IMR-90 (cell line): ENCODE measurements at places on chromosomes 6 and 20. TPM values are rescaled to one million over a fixed set of nuclear protein-coding genes. Genes with fewer than 3 reads are reported as not detected.

DNA sequence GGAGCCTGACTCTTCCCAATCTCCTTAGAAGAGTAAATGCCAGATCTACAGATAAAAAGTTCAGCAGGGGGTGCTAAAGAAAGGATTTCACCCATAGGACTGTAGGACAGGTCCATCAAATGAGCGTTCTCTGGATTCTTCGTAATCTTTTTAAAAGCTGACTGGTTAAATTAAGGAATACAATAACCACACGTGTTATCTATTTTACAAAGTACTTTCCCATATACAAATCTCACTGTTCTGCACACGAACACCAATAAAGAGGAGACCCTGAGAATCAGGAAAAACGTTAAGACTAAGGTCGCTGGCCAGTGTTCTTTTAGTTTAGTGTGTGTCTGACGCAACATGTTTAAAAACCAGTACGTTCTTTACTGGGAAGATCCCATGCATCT, 542 bp downstream of the TUBE1 start:
- DNase-seq: peak; percentile 64

- DNase-seq: no peak
These were observed 110.5 kb downstream of the B3GAT2 start for GRCh38 chr6:70846207-70846835.

- no peak for DNase-seq
These were observed 27.5 kb upstream of the ADGRF4 start for GRCh38 chr6:47670851-47671250.

- DNase-seq: no peak
These were observed 1.1 kb upstream of the TAF8 start for GRCh38 chr6:42049116-42049809.

GRCh38 chr20:15977026-15977425, 596.2 kb downstream of the KIF16B start:
- no peak for DNase-seq

DNA sequence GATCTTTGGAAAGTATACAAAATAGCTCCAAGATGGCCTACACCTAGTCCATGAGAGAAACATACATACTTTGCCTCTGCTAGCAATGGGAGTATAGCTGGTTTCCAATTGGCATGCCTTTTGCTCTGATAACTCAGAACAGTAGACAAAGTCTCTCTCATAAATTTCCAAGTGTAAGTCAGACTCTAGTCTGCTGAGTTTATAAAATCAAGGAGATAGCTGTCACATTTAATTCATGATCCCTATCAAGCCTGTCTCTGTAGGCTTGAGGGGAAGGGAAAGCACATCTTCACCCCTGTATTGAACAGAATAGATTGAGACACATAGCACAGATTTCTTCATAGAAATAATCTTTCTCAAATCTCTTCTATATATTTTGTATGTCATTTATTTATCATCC, 87.8 kb upstream of the HTR1B start:
- no peak for DNase-seq

- peak; percentile 93 for DNase-seq
These were observed 34.4 kb upstream of the ARHGAP18 start for GRCh38 chr6:129744201-129744879.

GRCh38 chr20:7924692-7925091, 15.6 kb downstream of the HAO1 start:
- peak; percentile 97 for DNase-seq

DNA sequence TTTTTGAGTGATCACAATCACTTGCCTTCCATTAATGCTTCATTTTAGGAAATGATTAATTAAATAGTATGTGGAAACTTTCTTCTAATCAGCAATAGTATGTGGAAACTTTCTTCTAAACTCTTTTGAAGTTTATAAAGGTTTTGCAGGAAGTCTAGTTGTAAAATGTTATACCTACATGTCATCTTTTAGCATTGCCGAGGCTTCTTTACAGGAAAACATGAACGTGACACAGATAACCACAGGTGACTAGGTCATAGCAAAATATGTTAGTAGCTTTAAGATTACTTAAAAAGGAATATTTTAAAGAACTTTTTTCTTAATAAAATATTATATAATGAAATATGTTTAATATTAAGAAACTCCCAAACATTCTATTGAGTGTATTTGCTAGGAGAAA, 56.8 kb downstream of the SMAP1 start:
- no peak for DNase-seq

SLC22A2 gene
- total RNA-seq: not detected in 2 replicates

LY6G6F gene
- total RNA-seq: not detected in 2 replicates
